Fibroblast of upper back skin (primary cell): ENCODE measurements at places on chromosomes 5 and 9.

DNA sequence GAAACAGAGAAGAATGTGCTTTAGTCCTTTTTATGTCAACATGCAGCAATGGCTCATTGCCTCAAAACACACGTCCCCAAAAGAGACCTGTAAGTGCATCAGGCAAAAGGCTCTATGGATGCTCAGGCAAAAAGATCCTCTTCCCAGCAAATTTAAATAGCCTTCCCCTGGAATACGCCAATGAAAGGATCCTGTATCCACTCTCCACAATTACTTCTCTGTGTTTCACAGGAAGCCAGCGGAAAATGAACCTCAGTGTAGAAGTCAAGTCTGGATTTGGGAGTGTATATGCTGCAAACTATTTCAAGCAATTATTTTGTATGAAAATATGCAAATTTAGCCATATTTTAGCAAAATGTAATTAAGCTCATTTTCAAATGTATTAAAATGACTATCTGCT is 217.9 kb downstream of the EPB41L4A start:
- no peak for DNase-seq

- no peak for DNase-seq
These were observed 73.3 kb downstream of the SH3TC2 start for GRCh38 chr5:148989567-148989966.

DNA sequence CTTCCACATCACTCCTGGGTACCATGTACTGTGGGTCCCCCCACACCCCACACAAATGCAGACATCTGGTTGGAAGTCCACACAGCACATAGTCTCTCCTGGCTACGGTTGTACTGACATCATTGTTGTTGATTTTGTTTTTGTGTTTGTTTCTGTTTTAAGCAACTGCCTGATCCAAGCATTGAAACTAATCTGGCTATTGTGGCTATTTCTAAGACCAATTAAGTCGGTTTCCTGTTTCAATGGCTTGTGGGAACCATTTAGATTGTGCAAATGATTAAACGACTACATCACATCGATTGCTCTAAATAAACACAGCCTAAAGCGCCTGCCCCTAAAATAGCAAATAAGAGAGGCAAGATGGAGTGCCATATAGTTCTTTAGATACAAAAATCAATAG is 226.8 kb upstream of the IRX4 start:
- no peak for DNase-seq

GRCh38 chr5:82360022-82360421 is 81.9 kb upstream of the RPS23 start:
- no peak for DNase-seq

GRCh38 chr9:110006657-110007056 is 201.3 kb downstream of the C9orf152 start:
- no peak for DNase-seq

DNA sequence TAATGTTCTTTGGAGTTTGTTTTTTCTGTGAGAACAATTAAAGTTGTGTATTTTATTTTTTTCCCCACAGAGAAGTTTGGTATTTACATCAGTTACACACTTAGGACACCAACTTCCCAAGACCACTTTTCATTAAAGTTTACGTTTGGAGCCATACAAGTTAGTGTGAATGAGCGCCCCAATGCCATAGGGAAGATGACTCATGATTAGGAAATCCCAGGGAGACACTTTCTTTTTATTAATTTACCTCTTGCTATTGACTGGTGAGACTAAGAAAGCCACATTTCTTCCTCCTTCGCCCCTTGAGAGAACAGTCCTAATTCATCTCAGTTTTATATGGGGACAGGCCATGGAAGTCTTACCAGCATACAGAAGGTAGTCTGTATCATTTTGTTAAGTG is 57.1 kb downstream of the EDIL3 start:
- no peak for DNase-seq
